ENCODE measurements at places on chromosomes 5 and 9. TPM values are rescaled to one million over a fixed set of nuclear protein-coding genes. Genes with fewer than 3 reads are reported as not detected.

DEPDC1B gene
- 11.3 TPM for total RNA-seq

ZNG1A gene
- 50.1 TPM for total RNA-seq

COL15A1 gene
- not detected for total RNA-seq

GABRB2 gene
- total RNA-seq, result not detected

AMBP gene
- not detected for total RNA-seq

C7 gene
- not detected for total RNA-seq

PRSS3 gene
- 0.72 TPM for total RNA-seq

RMRP gene
- total RNA-seq, result 11,549 TPM

SLC2A6 gene
- total RNA-seq, result 16.3 TPM

LRRC70 gene
- 0.60 TPM for total RNA-seq

RGS3 gene
- total RNA-seq, result 89.2 TPM

TICAM2 gene
- total RNA-seq, result 0.72 TPM

SLC25A46 gene
- 50.9 TPM for total RNA-seq

FAM153A gene
- total RNA-seq, result 5.8 TPM

ZFP37 gene
- total RNA-seq, result 1.7 TPM

OR1J2 gene
- total RNA-seq, result not detected

TLN1 gene
- 249 TPM for total RNA-seq

LHX3 gene
- total RNA-seq, result not detected

ENHO gene
- 0.35 TPM for total RNA-seq

TMC1 gene
- total RNA-seq, result not detected

GHR gene
- not detected for total RNA-seq

SPATA31C1 gene
- not detected for total RNA-seq

LMX1B gene
- not detected for total RNA-seq

SEMA5A gene
- total RNA-seq, result not detected

RAB3C gene
- total RNA-seq, result not detected

CDH12 gene
- not detected for total RNA-seq

ECM2 gene
- not detected for total RNA-seq

SUB1 gene
- total RNA-seq, result 511 TPM

KCNN2 gene
- total RNA-seq, result not detected

PRUNE2 gene
- 0.53 TPM for total RNA-seq

TMEM8B gene
- total RNA-seq, result 2.1 TPM

IFNA13 gene
- not detected for total RNA-seq

PRDM12 gene
- 0.11 TPM for total RNA-seq

FCHSD1 gene
- 31.1 TPM for total RNA-seq

CSF2 gene
- total RNA-seq, result 393 TPM

RASEF gene
- total RNA-seq, result not detected

LHX6 gene
- total RNA-seq, result not detected

HMCN2 gene
- not detected for total RNA-seq
